Coronary artery (tissue), 2 donors: ENCODE measurements at places on chromosomes 11 and 22.

GRCh38 chr11:91876746-91877145 lies 347.9 kb upstream of the FAT3 start:
- DNase-seq, result no peak

- DNase-seq, result no peak
Measured at GRCh38 chr11:84518631-84519183, 1108.4 kb downstream of the DLG2 start.

- DNase-seq, result peak; percentile 49
Measured at GRCh38 chr11:61061081-61061826, 41.0 kb upstream of the CD5 start.

- DNase-seq, result no peak
Measured at GRCh38 chr11:94549146-94549545, 5.4 kb downstream of the FUT4 start.

GRCh38 chr11:126537492-126537891 lies 182.0 kb downstream of the ST3GAL4 start:
- no peak for DNase-seq

DNA sequence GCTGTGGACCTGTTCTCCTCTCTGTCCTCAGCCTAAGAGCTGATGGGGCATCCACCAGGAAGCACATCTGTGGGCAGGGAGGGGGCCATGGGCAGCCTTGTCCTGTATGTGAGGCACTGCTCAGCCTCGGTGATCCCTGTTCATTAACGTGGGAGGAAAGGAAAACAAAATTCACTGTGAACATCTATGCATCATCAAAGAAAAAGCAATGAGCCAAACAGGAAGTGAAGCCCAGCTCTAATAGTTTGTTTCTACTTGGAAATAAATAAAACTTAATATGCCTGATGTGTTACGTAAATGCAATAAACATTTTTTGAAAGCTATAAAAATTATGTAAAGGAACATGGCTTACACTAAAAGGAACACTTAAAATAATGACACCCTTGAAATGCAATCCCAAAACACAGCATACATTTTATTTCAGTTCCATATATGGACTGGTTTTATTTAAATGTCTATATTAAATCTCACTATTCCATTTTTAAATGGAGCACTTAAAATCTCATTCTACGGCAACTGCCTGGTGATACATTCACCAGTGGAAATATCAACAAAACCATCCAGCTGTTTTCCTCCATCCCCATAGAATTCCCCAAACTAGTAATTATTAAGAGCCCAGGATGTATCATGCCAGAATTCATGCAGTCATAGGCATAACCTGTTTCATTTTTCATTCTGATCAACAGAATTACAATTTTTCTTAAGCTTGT lies 78.3 kb downstream of the ZNF280B start:
- DNase-seq, result no peak

DNA sequence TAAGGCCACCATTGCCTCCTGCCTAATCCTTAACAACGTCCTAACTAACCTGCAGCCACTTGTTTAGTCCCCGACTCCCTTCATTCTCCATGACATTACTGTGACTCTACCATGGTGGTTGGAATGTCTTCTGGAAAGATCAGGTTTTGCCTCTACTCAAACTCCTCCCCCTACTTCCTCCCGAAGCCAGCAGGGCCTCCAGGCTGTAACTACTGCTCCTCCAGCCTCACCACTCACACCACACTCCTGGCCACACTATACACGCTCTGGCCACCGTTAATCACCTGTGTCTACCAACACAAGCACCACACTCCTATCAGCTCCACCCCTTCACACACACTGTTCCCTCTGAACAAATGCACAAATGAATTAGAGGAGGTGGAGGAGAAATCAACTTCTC lies 69.2 kb downstream of the PACSIN2 start:
- no peak for DNase-seq

DNA sequence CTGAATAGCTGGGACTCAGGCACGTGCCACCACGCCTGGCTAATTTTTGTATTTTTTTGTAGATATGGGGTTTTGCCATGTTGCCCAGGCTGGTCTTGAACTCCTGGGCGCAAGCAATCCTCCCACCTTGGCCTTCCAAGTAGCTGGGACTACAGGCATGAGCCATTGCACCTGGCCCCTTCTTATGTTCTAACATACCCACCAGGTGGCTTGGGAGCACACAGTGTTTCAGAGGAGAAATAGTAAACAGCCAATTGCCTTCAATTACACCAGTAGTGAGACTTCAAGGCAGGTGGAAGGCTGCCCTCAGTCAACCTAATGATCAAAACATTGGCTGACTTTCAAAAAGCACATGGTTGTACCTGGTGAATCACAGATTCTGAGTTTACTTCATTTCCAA lies 167.2 kb downstream of the SWAP70 start:
- DNase-seq, result no peak

GRCh38 chr11:109480251-109480650 lies 58.3 kb downstream of the C11orf87 start:
- DNase-seq, result no peak

GRCh38 chr11:78850078-78850477 lies 275.4 kb upstream of the NARS2 start:
- no peak for DNase-seq

GRCh38 chr22:37313376-37314314 lies 31.3 kb downstream of the CYTH4 start:
- no peak for DNase-seq

- no peak for DNase-seq
Measured at GRCh38 chr22:48265000-48265625, 1502.7 kb downstream of the TBC1D22A start.

DNA sequence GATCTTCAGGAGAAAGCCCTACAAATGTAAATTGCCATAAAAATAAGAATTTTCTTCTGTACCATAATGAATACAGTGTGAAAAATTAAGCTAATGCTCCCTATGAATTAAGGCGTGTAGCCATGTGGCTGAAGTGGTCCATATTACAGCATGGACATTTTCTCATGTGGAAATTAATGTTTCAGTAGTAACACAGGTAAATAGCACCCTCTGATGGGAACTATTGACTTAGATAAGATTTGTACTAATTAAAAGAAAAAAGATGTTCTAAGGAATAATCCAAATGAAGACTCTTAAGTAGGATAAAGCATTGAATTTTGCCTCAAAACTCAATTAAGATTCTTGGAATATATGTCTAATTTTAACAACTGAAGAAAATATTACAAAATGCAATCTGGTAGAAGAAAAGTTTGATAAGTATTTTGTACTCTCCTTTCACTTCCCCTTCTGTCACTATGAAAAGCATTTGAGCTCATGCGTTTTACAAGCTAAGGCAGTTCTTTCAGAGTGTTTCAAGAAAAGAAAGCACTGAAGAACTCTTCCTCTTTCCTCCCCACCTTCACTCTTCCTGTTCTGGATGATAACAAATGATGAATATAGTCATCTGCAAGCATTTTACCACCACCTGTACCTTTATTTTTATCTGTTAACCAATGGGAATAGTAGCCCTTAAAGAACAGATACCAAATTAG lies 9.9 kb upstream of the OR8D2 start:
- no peak for DNase-seq
